Natural killer cell (primary cell): ENCODE measurements at places on chromosomes 5 and 9.

- no peak for DNase-seq
Measured at GRCh38 chr5:137223324-137224295, 275.5 kb downstream of the SPOCK1 start.

- DNase-seq, result no peak
Measured at GRCh38 chr5:76482984-76483383, 79.9 kb downstream of the IQGAP2 start.

- peak; percentile 71 for DNase-seq
Measured at GRCh38 chr5:43041669-43042175, 1.6 kb upstream of the ANXA2R start.

DNA sequence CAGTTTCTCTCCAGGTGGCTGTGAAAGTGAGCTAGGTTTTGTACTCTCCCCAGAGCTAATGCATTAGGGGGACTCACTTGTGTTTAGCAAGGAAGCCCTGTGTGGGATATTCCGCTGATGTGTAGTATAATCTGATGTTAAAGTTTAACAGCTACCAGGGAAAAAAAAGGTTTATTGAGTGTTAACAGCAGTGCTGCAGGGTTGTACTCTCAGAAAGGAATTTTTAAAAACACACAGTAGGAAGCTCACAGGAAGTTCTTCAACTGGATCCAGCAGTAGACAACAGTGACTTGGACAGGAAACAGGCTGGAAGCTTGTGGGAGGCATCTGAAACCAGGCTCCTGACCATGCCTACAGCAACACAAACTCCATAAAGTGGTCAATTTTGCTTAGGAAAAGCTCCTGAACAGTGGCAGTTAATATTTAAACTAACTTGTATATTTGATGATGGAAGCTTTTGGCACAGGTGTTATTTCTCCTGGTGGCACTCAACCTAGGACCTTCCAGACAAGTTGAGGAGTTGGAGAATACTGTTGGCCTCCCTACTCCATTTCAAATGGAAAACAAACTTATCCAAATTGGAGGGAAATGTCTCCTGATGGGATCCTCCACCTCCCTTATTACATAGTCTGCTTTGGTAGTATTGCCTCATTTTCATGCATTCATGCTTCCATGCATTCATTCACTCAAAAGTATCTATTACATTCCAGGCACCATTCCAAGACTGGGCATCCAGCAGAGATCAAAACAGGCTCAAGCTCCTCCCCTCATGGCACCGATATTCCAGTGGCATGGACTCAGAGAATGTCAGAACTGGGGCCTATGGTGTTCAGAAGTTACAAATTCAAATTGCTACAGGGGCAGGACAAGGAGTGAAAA, 54.7 kb downstream of the FOXD1 start:
- DNase-seq, result no peak

- peak; percentile 38 for DNase-seq
Measured at GRCh38 chr5:181163487-181164075, 16.2 kb downstream of the OR2V2 start.

GRCh38 chr9:15738011-15738410, 185.2 kb downstream of the CCDC171 start:
- DNase-seq, result no peak

- DNase-seq, result no peak
Measured at GRCh38 chr5:149680810-149681221, 49.3 kb upstream of the PPARGC1B start.

DNA sequence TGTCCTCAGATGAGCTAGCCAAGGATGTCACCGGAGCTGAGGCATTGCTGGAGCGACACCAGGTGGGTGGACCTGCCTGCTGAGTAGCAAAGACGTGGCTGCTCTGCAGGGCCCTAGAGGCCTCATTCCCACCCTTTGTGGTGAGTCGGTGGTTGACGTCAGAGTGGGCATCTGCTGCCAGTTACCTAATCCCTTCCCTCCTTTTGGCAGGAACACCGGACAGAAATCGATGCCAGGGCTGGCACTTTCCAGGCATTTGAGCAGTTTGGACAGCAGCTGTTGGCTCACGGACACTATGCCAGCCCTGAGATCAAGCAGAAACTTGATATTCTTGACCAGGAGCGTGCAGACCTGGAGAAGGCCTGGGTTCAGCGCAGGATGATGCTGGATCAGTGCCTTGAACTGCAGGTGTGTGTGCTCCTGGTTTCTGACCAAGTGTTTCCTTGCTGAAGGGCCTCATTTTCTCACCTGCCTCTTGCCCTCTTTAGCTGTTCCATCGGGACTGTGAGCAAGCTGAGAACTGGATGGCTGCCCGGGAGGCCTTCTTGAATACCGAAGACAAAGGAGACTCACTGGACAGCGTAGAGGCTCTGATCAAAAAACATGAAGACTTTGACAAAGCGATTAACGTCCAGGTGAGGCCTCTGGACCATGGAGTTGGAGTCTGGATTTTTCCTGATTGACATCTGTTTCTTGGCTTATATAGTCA, 48.9 kb downstream of the DYNC2I2 start:
- DNase-seq, result no peak

GRCh38 chr9:133731876-133732638, 6.1 kb downstream of the SARDH start:
- no peak for DNase-seq

- DNase-seq, result no peak
Measured at GRCh38 chr5:174195517-174195916, 150.0 kb downstream of the NSG2 start.

GRCh38 chr9:132404228-132404881, 2.3 kb downstream of the TTF1 start:
- peak; percentile 48 for DNase-seq

DNA sequence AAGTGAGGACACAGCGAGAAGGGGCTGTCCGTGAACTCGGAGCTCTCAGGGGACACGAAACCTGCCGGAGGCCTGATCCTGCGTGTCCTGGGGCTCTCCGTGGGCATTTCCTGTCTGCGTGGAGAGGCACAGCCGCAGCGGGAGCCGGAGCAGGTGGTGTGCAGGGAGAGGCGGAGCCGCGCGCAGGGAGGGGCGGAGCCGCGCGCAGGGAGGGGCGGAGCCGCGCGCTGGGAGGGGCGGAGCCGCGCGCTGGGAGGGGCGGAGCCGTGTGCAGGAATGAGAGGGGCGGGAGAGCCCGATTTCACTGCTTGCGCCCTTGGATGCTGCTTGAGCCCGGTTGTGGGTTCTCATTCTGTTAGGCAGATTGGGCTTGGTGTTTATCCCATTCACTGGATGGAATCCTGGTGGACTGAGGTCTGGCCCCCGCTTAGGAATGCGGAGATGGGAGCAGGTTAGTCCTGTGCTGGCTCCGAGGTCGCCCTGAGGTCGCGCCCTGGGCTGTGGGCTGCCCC, 26.7 kb downstream of the NDUFS6 start:
- DNase-seq, result peak; percentile 38

DNA sequence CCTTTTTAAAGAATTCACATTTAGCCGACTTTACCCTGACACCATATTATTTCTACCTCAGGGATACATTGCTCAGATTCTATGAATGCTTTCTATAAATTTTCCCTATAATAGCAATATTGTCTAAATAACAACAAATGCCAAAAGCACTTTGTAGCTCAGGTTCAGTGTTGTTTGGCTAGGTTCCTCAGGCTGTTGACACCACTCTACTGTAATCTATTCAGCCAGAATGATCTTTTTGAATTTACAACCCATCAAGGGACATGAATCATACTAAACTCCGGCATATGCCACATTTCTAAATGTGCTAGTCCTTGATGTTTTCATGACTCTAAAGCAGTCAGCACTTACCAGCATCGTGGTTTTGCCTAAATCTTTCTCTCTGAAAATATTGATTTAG, 641.5 kb upstream of the CDH10 start:
- DNase-seq, result no peak

- DNase-seq, result no peak
Measured at GRCh38 chr9:13952906-13953305, 361.0 kb downstream of the NFIB start.

GRCh38 chr5:167049043-167049663, 1242.3 kb upstream of the WWC1 start:
- DNase-seq, result no peak

- no peak for DNase-seq
Measured at GRCh38 chr5:73435759-73436534, 12.6 kb downstream of the FOXD1 start.

DNA sequence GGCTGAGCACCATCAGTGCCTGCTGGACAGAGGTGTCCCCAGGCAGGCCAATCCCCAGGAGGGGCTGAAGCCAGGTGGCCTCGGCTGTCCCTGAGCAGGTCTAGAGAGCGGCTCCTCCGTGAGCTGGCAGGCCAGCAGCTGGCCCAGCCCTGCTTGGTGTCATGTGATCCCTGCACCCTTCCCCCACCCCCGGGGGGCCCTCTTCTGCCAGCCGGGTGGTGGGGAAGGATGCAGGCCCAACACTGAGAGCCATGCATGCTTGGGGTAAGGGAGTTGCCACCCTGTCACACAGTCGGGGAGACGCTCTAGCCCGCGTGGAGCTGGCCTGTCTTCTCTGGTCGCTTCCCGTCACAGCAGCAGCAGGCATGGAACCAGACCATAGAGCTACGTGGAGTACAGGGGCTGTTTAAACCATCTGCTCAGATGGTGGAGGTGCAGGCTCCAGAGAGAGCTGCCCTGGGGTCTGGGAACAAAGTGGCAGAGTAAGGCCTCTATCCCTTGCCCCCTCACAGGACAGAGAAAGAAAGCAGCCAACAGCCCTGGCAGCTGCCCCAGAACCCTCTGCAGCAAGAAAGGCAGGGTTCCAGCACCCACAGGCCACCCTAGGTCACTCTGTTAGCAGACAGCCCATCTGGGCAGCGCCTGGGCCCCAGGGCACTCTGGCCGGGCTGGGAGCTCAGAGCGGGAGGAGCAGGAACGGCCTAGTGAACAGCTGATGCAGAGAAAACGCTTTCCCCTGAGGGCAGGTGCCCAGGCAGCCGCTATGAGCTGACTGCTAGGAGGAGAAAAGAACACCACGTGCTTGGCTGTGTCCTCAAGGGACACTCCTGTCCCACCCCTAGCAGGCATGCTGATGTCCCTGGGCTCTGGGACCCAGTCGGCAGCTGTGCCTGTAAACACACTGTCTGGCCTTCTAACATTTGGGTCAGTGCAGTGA, 6.8 kb downstream of the RALGDS start:
- DNase-seq, result peak; percentile 37

- DNase-seq, result no peak
Measured at GRCh38 chr5:38148021-38148625, 110.2 kb upstream of the EGFLAM start.

- no peak for DNase-seq
Measured at GRCh38 chr9:20043461-20043860, 254.6 kb upstream of the SLC24A2 start.

- no peak for DNase-seq
Measured at GRCh38 chr5:38414348-38414747, 142.1 kb downstream of the LIFR start.

- DNase-seq, result no peak
Measured at GRCh38 chr5:130102960-130103359, 198.7 kb downstream of the CHSY3 start.

GRCh38 chr5:177371120-177372033, 12.9 kb upstream of the SLC34A1 start:
- no peak for DNase-seq

DNA sequence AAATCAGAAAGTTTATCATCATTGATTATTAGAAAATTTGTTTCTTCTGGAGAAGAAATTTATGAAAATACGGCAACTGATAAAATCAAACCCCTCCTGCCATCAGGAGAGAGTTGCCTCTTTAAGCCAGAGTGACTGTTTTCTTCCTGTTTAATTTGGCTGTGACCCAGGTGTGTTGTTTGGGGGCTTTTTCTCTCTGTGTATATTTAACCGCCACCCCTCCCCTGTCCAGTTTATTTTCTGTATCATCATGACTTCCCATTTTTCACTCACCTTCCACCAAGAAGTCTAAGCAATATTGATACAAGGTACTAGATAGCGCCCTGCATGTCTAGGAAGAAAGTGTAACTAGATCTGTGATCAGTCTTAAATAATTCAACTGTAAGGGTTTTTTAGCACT, 50.1 kb downstream of the FAM78A start:
- no peak for DNase-seq

DNA sequence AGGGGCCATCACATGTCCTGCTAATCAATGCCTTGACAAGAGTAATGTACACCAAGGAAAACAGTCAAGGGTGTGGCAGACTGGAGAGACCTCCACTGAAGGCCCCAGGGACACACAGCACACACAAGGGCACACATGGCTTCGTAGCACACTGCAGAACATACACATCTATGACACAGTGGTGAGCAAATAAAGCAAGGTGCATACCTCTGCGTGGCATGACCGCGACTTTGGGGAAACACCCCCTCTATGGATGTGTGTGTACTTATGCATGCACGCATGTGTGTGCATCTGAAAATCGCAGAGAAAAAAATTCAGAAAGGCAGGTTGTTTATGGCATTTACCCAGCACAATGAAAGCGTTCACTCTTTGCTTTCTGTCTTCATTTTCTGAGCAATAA, 20.5 kb downstream of the SEMA4D start:
- no peak for DNase-seq

DNA sequence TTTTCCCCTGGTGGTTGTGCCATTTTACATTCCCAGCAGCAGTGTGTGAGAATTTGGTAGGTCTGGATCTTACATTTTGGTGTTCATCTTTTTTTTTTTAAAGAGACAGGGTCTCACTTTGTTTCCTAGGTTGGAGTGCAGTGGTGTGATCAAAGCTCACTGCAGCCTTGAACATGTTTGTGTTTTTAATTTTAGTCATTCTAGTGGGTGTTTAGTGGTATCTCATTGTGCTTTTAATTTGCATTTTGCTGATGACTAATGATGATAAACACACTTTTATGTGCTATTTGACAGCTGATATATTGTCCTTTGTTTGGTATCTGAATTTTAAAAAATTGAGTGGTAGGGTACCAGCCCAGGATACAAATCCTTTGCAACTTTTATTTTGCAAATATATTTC, 53.4 kb upstream of the POMT1 start:
- DNase-seq, result no peak

DNA sequence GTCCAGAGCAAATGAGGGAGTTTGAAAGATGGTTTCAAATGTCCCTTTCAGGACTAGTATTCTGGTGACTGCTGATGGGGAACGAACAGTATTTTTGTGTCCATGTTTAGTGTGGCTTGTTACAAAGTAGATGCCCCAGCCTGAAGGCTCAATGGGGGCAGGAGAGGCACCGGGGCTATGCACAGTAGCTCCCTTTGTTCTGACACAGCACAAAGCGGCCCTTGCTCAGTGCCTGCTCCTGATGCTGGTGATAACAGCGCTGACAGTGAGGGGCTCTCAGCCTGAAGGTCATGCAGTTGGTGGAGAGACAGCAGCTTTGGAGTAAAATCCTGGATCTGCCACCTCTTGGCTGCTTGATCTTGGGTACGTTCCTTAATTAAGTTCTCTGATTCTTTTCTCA, 188.9 kb downstream of the SLIT3 start:
- no peak for DNase-seq

GRCh38 chr5:157279605-157280239, 13.8 kb downstream of the CYFIP2 start:
- DNase-seq, result no peak

GRCh38 chr5:12242950-12243888, 339.0 kb upstream of the CTNND2 start:
- DNase-seq, result no peak
